Stimulated activated CD8-positive, alpha-beta memory T cell treated with anti-CD3 and anti-CD28 coated beads, Interleukin-2, amount 100 ng/mL, for 48 hours (primary cell): ENCODE measurements at places on chromosomes 7 and 10.

DNA sequence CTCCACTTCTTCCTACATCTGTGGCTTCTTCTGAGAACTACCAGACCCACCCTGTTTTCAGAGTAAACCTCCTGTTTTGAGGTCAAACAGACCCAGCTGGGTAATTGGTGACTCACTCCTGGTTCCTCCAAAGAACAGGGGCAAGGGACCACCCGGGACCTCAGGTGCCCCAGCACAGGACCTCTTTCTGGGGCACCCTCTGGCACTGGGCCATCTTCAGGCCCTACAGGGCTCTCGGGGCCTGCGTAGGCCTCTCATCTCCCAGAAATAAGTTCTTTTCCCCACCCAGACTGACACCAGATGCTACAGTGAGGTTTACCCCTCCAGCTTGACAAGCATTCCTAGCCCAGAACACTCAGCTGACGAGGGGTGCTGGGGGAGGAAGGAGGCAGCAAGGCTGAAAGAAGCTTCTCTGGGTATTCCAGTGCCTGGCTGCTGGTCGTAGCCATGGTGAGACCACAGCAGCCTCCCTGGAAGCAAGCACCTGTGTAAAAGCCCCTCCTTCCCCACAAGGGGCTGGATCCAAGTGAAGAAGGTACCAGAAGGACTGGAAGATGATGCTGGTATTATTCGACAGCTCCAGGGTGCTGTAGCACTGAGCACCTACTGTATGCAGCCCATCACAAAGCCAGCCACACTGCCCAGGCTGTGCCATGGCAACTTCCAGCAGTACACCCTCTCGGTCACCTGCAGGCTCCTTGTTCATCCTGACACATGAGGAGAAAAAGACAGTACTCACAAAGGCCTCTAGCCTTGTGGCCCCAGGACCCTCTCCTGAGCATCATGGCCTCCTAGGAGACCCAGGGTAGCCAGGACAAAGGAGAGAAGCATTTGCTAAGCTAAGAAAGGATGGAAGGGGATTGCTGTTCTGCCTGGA, 47.4 kb downstream of the ALOX5 start:
- peak; percentile 26 for DNase-seq

- DNase-seq: no peak
These were observed 98.6 kb upstream of the DIP2C start for GRCh38 chr10:787933-788651.

GRCh38 chr7:130379532-130379920, 768 bp upstream of the CPA1 start:
- no peak for DNase-seq

DNA sequence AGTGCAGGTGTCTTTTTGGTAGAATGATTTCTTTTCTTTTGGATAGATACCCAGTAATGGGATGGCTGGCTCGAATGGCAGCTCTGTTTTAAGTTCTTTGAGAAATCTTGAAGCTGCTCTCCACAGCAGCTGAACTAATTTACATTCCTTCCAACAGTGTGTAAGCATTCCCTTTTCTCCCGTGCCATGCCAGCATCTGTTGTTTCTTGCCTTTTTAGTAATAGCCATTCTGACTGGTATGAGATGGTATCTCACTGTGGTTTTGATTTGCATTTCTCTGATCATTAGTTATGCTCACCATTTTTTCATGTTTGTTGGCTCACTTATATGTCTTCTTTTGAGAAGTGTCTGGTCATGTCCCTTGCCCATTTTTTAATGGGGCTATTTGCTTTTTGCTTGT, 486.3 kb downstream of the GALNT17 start:
- no peak for DNase-seq

DNA sequence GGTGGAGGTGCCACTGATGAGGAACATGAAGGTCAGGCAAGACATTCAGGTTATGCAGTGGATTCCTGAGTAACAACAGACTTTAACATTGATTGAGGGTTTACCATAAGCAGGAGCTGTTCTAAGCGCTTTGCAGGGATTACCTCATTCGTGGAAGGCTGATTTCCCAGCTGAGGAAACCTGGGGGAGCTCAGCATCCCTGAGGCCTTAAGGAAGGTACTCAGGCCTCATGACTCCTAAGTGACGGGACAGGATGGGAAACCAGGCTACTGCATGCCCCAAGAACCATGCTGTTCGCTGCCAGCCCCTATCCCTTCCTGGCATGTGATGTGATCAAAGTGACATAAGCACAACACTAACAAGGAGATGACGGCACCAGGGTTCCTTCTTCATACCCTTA, 143.6 kb upstream of the NFE2L3 start:
- no peak for DNase-seq

- DNase-seq: no peak
These were observed 8.1 kb upstream of the RABGEF1 start for GRCh38 chr7:66732439-66732838.

DNA sequence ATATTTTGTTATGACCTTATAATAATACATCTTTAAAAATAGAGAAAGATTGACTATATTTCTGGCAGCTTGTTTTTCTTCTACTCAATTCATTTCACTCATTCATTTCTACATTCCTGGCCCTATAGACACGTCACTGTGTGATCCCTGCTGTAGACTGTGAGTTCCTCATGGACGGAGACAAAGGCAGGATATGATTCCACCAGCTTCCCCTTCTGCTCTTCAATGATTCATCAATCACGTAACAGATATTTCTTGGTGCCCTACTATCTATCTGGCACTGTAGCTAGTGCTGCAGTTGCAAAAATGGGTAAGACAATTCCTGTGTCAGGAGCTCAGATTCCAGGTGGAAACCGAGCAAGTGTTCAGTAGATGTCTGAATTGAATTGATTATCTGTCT, 415.0 kb downstream of the SFMBT2 start:
- DNase-seq: no peak

DNA sequence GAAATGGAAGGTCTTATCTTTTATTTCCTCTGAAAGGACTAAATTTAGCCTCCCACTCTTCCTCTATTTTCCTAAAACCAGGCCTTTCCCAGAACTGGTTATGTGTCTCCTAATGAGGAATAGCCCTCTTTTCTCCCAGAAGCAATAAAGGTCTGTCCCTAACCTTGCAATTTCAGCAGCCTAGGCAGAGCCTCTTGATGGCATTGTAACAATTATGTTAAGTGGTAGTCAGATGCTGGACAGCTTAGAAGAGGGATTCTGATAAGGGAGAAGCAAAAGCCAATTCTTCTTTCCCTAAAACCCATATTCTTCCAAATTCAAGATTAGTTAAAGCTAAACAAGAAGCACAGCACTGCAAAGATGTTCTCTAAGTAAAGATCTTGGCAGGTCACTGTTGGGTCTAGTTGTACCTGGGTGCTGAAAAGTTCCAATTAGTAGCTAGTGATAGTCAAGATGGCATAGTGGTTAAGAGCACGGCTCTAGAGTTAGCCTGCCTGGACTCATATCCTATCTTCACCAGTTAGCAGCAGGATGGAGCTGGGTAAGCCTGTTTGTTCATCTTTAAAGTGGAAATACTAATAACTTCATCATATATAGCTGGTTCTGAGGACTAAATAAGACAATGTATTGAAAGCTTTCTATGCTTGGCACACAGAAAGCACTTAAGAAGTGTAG, 14.3 kb upstream of the KCNIP2 start:
- DNase-seq: no peak

GRCh38 chr10:43002596-43002995, 74.3 kb upstream of the RET start:
- DNase-seq: no peak

- no peak for DNase-seq
These were observed 2.0 kb downstream of the PRR15 start for GRCh38 chr7:29565634-29565981.

DNA sequence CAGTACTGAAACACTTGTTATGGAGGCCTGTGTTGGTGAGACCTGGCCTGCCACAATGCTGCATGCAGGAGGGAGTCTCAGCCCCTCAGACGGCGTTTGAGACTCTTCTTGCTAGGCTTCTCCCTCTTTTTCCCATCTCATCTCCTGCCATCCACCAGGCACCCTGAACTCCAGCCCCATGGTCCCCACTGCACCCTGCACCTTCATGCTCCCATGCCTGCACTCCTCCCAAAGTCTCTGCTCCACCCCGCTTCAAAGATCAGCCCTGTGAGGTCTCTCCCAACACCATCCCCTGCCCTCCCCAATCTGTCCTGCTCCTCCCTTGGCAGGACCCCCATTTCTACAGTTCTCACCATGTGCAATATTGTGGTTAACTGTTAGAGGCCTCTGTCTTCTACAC, 61.7 kb downstream of the VOPP1 start:
- no peak for DNase-seq

GRCh38 chr7:14841869-14842268, 60.7 kb downstream of the DGKB start:
- no peak for DNase-seq

GRCh38 chr7:108455551-108455997, 662 bp downstream of the NRCAM start:
- DNase-seq: no peak

GRCh38 chr7:42740408-42740807, 171.5 kb downstream of the C7orf25 start:
- DNase-seq: no peak

- no peak for DNase-seq
These were observed 229.2 kb downstream of the CELF2 start for GRCh38 chr10:11246752-11247467.

- no peak for DNase-seq
These were observed 518.8 kb downstream of the PTPRN2 start for GRCh38 chr7:158068853-158069252.

GRCh38 chr10:51137756-51138529, 63.7 kb downstream of the PRKG1 start:
- no peak for DNase-seq

DNA sequence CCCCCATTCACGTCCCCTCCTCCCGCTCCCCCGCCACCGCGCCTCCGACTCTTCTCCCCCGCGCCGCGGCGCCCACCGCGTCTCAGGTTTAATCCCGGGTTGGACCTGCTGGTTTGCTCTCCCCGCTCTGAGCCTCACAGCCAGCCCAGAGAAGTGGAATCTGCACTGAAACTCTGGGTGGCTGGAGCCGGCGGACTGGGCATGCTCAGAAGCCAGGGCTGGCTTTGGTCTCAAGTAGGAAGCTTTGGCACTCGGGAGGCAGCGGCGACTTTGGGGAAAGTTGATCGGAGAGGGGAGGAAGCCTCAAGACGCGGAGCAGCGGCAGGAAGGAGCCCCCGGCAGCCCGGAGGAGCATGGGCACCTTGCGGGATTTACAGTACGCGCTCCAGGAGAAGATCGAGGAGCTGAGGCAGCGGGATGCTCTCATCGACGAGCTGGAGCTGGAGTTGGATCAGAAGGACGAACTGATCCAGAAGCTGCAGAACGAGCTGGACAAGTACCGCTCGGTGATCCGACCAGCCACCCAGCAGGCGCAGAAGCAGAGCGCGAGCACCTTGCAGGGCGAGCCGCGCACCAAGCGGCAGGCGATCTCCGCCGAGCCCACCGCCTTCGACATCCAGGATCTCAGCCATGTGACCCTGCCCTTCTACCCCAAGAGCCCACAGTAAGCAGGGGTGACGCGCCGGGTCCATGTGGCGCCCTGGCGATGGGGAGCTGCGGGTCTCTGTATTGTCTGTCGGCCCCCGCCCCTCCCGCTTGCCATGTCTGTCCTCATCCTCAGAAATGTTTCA, at the start of gene PRKG1:
Gene PRKG1, plus strand, starts transcription at position 250 of the 791 bp plus-strand sequence.
- DNase-seq: no peak

GRCh38 chr7:155825336-155825735, 13.1 kb upstream of the SHH start:
- no peak for DNase-seq

GRCh38 chr7:150716368-150716767, at the start of gene GIMAP1:
Gene GIMAP1 (plus strand): TSS chr7:150716613. CDS start chr7:150719048, 2,435 bp downstream.
- no peak for DNase-seq

DNA sequence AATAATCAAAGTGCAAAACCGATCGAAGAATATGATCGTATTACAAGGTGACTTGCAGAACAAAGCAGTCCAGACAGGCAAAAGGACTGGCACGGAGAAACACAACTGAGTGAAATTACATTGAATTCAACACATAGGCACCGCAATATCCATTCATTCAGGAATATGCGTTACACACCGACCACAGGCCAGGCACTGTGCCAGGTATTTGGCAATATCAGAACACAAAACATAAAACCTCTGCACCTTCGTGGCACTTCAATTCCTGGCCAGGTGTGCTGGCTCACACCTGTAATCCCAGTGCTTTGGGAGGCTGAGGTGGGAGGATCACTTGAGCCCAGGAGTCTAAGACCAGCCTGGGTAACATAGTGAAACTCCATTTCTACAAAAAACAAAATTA, 187.9 kb downstream of the DIP2C start:
- no peak for DNase-seq

GRCh38 chr7:1562116-1562515, 6.1 kb upstream of the TMEM184A start:
- no peak for DNase-seq

DNA sequence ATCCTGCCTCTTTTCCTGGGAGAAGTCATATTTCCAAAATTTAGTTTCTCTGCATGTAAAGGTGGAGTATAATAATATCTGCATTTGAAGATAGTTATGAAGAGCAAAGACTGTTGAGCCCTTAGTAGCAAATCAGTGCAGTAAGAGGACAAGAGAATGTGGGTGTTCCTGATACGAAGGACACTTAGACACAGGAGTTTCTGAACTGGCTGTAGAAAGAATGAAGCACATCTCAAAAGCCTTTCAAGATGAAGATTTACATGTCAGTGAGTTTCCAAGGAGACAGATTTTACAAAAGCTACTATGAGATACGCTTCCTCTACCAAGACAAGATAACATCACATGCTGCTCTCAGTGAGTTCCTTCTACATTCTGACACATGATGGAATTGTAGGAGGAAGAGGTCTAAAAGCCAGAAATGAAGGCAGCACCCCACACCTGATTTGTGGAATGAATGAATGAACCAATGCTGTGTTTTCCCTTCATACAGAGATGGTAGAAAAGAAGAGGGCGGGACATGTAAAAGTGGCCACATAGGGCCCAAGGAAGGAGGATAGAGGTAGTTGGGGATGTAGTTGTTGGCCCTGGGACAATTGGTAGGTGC, 173.6 kb upstream of the PDE1C start:
- DNase-seq: no peak

GRCh38 chr7:34652809-34653208, 5.2 kb upstream of the NPSR1 start:
- DNase-seq: no peak

- no peak for DNase-seq
These were observed 67.2 kb downstream of the CREB5 start for GRCh38 chr7:28479507-28479947.

DNA sequence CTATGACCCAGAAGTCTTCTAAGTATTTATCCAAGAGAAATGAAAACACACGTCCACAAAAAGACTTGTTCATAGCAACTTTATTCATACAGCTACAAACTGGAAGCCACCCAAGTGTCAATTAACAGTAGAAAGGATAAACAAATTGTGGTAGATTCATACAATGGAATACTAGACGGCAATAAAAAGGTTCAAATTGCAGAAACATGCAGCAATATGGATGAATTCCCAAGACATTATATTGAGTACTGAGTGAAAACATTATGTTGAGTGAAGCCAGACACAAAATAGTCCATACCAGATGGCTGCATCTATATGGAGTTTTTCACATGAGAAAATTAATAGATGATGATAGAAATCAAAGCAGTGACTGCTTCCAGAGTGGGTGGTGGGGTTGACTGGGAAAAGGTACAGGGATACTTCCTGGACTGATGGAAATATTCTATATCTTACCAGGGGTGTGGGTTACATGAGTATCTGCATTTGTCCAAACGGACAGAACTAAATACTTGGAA, 292.0 kb downstream of the FGFR2 start:
- no peak for DNase-seq
